ENCODE measurements at places on chromosomes 4 and X. TPM values are rescaled to one million over a fixed set of nuclear protein-coding genes. Genes with fewer than 3 reads are reported as not detected.

The POLN gene
- total RNA-seq, result 5.2 TPM

The DSPP gene
- not detected for total RNA-seq

The SORBS2 gene
- 52.8 TPM for total RNA-seq

The UBA6 gene
- 66.1 TPM for total RNA-seq

Data from Calu3 (cell line).